ENCODE measurements at places on chromosomes 5 and 9.

DNA sequence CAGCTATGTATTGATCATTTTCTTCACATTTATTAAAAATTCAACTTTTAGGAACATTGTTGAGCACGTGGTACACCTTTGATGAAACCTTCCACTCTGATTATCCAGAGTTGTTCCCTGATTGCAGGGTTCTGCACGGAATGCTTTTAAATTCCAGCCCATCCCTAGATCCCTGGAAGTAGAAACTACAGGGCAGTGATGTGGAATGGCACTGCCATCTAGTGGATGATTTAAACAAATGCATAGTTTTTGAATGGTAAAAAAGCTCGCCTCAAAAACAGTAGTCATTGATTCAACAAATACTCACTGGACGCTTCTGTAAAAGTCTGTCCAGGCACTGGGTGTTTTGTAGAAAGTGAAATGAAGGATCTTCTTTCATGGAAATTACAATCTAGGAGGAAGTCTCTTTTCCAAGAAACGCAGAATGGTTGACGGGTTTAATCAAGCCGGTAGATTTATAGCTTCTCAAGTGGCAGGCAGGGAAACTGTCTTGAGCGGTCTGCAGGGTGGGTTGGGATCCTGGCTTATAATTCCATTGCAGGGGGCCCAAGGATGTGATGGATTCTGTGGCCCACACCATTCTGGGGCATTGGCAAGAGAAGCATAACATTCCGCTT, 118.4 kb downstream of the ARHGAP26 start:
- no peak for DNase-seq

GRCh38 chr5:81994679-81995078, 22.9 kb downstream of the ATG10 start:
- no peak for DNase-seq

DNA sequence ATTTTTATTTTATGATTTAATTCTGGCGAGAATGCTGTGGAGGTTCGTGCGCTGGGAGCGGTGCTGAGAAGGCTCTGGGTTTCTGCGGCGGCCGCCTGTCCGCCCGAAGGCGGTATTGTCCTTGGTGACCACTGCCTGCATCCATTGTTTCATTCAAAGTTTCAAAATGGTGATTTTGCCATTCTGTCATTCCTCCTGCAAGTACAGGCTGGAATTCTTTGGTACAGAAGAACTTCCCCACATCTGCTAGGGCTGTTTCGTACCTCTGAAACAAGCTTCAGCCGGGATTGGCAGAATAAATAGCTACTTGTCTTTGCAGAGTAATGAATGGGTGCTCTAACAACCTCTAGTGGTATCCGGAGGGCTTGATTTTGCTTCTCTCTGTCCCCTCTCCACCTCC, 112.6 kb upstream of the CACNA1B start:
- DNase-seq: no peak

- DNase-seq: no peak
Measured at GRCh38 chr5:624118-624950, 12.2 kb downstream of the CEP72 start.

DNA sequence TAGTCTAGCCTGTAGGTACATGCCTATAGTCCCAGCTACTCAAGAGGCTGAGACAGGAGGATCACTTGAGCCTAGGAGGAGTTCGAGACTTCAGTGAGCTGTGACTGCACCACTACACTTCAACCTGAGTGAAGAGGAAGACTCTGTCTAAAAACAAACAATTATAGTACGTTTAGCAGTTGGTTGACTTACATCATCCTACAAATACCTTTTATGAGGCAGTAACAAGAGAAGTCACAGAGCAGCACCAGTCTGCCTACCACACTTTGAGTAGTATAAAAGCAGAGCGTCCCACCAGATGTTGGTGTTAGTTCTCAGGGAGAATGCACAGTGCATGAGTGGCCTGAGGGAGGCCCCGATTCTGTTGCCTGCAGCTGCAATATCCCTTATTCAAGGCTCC, 16.1 kb downstream of the ZFR start:
- no peak for DNase-seq

All from stimulated activated CD8-positive, alpha-beta memory T cell treated with anti-CD3 and anti-CD28 coated beads, Interleukin-15, amount 100 ng/mL, for 48 hours (primary cell).